ENCODE measurements at places on chromosomes 7 and 10.

GRCh38 chr10:91198781-91199180, 21.7 kb upstream of the PCGF5 start:
- no peak for DNase-seq

GRCh38 chr7:92631850-92632487, 41.8 kb upstream of the FAM133B start:
- no peak for DNase-seq

DNA sequence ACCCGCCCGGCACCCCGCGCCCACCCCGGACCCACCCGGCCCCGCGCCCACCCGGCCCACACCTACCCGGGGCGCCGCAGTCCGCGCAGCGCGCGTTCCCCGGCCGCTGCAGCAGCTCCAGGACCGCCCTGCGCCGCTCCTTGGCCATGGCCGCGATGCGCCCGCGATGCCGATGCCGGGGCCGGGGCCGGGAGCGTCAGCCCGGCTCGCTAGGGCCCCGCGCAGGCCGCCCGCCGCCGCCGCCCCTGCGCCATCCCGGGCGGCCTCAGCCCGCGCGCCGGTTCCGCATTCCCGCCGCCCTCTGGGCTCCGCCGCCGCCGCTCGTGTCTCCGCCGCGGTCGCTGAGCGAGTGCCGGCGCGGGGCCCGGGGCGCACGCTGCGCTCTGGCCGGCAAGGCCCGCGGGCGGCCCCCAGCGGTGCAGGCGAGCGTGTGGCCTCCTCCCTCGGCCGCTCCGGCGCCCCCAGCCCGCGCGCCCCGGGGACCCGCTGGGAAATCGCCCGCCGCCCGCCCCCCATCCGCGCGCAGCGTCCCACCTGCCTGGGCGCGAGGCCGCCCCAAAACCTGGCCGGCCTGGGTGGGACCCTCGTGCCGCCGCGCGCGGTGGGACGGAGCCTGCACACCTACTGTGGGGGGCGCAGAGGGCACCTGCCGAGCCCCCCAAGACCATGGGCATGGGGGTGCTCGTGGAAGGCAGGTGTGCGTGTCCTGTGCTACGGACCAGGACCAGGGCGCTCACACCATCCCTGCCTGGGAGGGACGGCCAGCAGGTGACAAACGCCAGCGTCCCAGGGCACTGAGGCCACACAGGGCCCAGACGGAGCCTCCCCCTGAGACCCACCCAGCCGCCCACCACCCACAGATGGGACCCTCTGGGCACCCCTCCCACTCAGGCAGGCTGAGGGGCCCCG, at the start of gene ADAP1:
ADAP1 (minus strand) TSS at position 351 of the 909 bp plus-strand sequence; CDS start at position 148, 203 bp downstream.
- DNase-seq = no peak

DNA sequence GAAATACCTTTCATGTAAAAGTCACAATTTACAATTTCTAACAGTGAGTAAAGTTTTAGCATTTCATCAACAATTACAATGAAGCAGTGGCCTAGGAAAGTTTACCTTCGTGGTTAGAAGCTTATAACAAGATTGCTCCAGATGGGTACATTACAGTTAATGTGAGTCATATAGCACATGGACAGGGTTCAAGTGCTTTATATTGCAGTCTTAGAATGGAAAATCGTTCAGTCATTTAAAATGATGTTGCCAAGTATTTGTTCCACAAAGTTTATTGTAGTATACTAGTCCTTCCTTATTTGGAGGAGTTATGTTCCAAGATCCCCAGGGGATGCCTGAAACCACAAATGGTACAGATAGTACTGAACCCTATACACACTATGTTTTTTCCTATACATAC, 174.6 kb upstream of the TARP start:
- DNase-seq = no peak

- no peak for DNase-seq
Observed at GRCh38 chr7:66142996-66143395, 28.3 kb downstream of the CRCP start.

DNA sequence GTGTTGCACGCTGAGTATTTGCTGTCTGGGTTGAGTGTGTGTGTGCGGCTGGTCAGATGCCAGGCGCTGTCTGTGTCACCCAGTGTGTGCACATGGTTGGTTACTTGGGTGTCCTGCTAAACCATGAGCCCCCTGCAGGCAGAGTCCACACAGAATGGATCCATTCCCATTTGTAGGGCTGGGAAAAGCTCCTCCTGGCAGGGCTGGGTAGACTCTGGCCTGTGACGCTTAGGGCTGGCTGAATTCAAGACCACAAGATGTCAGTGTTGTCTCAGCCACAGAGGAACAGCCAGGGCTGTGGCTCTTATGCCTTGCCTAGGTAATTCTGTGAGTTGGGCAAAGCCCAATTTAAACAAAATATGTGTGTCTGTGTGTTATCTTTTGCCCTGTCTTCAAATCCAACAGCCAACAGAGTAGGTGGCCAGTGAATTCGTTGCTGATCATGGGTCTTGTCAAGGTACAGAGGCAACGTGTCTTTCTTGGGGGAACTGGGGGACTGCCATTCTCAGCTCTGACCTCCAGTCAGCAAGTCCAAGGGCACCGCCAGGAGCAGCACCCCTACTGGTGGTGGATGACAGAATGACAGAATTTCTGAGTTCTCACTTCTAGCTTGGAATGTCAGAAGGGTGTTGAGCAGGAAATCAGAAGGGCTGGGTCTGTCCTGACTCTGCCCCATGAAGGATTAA, 285.1 kb downstream of the CCSER2 start:
- DNase-seq = no peak

DNA sequence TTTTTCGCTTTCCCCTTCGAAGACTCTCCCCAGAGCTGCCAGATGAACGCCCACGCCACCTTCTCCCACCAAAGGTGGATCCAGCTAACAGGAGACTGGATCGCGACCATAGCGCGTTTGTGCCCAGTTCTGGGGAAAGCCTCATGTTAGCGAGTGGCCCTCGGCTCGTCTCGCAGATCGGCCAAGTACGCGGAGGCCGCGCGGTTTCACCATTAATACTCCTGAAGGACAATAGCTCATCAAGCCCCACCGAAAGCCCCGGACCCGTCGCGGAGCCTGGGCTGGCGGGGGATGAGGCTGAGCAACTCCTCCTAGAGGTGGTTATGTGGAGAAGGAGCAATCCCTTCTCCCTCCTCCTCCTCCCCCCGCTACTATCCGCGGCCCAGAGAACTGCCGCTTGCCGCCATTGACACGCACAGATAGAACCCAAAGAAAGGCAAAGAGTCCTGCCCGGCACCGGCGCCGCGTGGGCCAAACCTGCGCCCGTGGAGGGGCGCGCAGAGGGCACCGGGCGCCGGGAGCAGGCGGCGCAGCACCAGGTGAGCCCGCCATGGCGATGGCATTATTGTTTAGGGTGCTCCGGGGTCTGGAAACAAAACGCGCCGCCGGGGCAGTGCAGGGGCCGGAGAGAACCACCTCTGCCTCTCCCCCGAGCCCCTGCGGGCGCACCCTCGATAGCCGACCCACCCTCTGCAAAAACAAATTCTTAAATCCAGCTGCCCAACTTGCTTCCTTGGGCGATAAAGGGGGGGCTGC, at the start of gene MACROH2A2:
MACROH2A2 (plus strand) TSS at position 385 of the 756 bp plus-strand sequence. CDS start 22,813 bp downstream, outside the sequence.
- peak; percentile 7 for DNase-seq

GRCh38 chr10:95208702-95209391, 14.8 kb downstream of the ACSM6 start:
- DNase-seq = no peak

GRCh38 chr7:18179093-18179492, 151.4 kb upstream of the PRPS1L1 start:
- DNase-seq = no peak

DNA sequence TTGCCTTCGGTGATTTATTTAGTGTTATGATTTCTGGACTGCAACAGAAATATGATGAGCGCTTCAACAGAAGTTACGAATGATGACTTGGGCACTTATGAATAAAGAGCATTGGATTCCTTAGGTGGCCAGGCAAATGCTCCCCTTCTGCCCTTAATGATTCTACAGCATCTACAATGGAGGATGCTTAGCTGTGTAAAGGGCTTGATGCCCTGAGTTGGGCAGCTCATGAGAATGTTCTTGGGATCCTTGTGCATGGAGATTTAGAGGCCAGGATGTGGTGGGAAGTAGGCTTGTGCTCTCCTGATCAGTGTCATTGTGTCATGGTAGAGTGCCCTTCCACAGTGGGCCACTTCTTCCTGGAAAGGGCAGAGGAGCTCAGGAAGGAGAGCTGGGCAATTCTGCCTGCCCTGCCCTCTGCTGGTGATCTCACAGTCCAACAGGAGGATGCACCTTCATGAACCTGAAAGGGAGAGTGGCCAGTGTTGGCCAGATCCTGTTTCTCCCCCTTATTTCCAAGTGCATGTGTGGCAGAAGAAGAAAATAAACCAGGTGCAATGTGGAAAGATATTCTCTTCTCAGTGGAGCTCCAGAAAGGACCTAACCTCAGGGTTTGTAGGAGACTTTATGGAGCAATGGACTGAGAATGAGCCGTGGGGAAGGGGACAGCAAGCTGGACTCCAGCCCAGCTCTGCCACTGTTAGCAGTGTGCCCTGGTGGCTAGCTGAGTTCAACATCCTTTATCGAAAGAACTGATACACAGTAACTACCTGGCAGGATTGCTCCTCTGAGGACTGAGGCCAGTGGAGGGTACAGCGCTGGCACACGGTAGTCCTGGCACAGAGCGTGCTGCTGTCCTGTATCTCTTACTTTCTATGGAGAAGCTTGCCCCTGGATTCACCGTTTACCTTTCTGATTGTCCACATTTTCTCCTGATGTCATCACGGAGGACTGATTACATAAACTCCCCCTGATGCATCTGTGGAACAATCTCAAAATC, 182.9 kb downstream of the BMPER start:
- no peak for DNase-seq

- DNase-seq = no peak
Observed at GRCh38 chr7:3977391-3977790, 676.3 kb downstream of the SDK1 start.

- DNase-seq = peak; percentile 71
Observed at GRCh38 chr10:14560274-14560673, 214.4 kb downstream of the FAM107B start.

DNA sequence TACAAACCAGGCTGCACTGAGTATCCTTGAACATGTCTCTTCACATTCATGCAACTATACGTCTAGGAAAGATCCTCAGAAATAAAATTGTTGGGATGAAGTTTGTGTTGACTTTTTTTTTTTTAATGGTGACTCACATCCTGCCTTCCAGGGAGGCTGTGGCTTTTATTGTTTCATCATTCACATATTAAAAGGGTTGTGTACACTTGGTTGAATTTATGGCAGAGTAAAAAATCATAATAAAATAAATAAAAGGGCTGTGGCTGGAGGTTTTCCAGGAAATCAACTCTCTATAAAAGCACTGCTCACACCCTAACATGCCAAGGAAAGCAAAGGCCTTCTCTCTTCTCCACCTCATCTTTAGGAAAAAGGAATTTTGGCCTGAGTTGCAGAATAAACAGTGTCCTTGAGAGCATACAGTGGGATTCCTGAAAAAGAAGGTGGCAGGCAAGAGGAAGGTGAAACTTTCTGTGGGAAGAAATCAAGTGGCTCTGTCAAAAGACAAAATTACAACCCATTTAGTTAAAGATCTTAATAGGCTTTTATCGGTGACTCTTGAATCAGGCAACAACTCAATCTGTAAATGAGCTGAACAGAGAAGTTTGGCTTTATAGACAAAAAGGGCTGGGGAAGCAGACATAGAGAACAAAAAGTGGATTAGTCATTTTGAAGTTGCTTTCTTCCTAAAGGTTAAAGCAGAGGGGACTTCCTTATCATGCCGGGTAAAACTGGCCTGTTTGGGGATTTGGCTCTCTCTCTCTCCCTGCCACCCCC, 41.6 kb upstream of the FHIP2A start:
- DNase-seq = no peak

DNA sequence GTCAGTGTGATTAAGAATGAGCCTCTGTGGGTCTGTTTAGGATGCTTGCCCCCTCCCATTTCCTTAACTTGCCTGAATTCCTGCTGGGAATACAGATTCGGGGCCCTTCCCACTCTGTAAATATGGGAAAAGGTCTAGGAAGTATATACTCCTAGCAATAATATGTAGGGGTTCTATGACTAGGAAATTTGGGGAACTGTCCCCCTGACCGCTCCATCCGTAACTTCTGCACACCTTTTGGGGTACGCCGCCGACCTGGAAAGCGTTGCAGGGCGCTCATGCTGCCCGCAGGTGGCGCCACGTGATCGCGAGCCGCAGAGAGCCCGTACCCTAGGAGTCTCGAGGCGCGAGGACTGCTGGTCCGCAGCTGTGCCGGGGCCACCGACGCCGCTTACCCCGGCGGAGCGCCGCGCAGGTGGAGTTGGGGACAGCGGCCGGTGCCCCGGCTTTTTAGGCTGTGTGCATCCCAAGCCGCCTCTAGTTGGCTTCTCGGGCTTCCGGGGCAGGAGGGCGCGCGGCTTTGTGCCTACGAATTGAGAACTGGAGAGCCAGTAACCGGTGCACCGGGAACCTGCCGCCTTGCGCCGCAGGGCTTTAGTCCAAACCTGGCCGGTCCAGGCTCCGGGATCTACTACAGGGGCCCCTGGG, 656 bp upstream of the CNNM2 start:
- DNase-seq = peak; percentile 69

DNA sequence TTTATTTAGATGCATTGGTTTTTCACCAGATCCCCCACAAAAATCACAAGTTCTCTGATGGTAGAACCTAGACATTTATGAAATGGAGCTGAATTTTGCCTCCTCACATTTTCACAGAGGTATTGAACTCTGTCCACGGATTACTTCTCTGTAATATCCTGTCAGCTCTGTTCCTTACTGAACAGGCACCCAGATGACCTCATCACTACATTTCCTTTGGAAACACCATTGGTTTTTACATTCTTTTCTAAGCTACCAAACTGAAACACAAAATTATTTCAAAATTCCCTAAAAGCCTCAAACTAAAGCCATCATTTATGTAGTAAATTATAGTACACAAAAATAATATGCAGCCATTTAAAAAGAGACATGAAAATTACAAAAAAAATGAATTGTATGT, 98.3 kb upstream of the KCNIP2 start:
- DNase-seq = no peak

DNA sequence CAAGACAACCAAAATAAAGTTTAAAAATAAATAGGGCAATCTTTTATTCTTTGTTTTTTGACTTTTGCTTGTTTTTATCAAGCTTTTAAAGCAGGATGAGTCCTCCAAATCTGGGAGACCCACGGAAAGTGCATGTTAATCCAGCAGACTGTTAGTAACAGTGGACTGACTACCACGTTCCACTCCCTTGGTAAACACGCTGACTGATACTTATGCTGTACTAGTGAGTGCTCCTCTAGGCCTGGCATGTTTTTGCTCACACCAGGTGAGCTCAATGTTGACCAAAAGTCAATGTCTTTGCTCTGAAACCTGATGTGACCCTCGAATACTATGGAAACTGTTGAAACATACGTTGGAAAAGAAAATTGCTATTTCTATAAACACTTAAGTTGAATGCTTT, 88.4 kb downstream of the KIAA1549 start:
- no peak for DNase-seq

GRCh38 chr7:7654964-7655715, 14.6 kb downstream of the UMAD1 start:
- DNase-seq = no peak

DNA sequence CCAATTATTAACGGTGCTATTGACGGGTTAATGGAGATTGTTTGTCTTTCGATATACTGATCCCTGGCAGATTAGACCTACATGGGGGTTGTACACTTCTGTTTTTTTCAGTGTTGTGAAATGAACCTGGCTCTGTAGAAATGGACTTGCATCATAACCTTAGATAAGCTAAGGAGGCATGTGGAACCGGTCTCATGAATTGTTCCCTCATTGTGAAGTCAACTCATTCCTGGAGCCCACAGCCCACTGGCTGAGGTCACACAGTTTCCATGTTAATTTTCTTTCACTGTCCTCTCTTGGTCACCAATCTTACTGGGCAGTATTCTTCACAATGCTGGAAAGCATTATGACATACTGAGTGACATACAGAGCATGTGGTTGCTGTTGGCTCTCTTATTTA, 202.8 kb downstream of the BMPER start:
- no peak for DNase-seq

GRCh38 chr10:50908366-50908765, 22.9 kb upstream of the A1CF start:
- DNase-seq = no peak

Measured in stimulated activated CD4-positive, alpha-beta T cell treated with anti-CD3 and anti-CD28 coated beads, Interleukin-15, amount 100 ng/mL, for 48 hours (primary cell).